CD4-positive, alpha-beta T cell treated with Interleukin-12 subunit alpha and Interleukin-12 subunit beta, for 1 hour (primary cell): ENCODE measurements at places on chromosomes 6 and 20.

GRCh38 chr6:54876365-54876764 lies 29.8 kb downstream of the FAM83B start:
- DNase-seq = no peak

GRCh38 chr6:81708113-81708699 lies 44.3 kb downstream of the TENT5A start:
- no peak for DNase-seq

DNA sequence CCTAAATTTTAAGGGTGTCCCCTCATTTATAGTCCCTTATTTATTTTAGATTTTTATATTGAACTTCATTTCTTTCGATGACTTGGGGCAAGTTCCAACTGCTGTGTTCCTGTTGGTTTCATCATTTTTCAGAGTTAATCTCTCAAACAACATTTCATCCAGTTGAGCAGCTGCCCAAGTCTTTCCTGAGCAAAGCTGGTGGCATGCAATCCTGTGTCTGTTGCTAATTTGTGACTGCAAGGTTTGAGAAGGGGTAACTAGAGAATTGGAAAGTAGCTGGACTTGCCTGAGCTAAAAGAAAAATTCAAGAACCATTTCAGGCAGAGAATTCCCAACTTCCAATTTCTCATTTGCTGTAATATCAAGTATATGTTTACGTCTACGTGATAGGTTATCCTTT lies 881.5 kb upstream of the SLC35B3 start:
- no peak for DNase-seq

- peak; percentile 3 for DNase-seq
Measured at GRCh38 chr6:108497883-108498282, 62.8 kb upstream of the FOXO3 start.

- DNase-seq = no peak
Measured at GRCh38 chr20:23164176-23164601, 78.1 kb upstream of the CD93 start.

DNA sequence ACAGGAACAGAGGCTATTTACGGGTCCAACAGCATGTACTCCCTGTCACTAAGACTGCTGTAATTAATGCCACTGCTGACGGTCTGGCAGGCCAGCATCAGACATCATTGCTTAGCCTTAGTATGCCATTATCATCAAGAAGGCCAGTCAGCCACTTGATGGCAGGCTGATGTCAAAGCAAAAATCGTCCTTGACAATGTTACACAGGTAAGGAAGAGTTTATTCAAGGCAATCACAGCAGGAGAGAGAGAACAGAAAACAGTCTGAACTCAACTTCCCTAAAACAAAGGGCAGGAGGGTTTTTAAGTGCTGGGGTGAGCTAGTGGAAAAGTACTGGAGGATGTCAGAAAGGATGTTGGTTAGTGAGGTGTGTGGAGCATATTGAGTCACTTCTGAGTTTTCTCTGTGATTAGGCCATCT lies 25.1 kb downstream of the FKBP1C start:
- DNase-seq = no peak

- DNase-seq = no peak
Measured at GRCh38 chr6:125751334-125751916, 2.0 kb downstream of the HEY2 start.

- no peak for DNase-seq
Measured at GRCh38 chr6:100234625-100235024, 230.1 kb downstream of the SIM1 start.
